ENCODE measurements at places on chromosomes 5 and 9. TPM values are rescaled to one million over a fixed set of nuclear protein-coding genes. Genes with fewer than 3 reads are reported as not detected.

DNA sequence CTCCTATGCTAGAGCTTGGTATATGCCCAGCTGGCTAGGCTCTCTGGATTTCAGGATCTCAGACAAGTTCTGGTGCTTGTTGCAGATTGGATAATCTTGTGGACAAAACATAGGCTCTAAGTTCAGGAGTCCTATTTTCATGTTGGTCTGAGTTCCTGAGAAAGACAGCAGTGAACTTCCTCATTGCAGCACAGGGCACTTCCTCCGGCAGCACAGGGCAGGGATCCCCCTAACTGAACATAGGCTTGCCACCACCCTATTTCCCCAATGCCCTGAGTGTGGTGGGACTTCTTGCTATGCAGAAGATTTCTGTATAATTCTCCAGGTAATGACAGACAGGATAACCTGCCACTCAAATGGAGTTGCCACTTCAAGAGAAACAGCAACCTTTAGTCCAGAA lies 220.1 kb downstream of the PIK3R1 start:
- DNase-seq = no peak

DNA sequence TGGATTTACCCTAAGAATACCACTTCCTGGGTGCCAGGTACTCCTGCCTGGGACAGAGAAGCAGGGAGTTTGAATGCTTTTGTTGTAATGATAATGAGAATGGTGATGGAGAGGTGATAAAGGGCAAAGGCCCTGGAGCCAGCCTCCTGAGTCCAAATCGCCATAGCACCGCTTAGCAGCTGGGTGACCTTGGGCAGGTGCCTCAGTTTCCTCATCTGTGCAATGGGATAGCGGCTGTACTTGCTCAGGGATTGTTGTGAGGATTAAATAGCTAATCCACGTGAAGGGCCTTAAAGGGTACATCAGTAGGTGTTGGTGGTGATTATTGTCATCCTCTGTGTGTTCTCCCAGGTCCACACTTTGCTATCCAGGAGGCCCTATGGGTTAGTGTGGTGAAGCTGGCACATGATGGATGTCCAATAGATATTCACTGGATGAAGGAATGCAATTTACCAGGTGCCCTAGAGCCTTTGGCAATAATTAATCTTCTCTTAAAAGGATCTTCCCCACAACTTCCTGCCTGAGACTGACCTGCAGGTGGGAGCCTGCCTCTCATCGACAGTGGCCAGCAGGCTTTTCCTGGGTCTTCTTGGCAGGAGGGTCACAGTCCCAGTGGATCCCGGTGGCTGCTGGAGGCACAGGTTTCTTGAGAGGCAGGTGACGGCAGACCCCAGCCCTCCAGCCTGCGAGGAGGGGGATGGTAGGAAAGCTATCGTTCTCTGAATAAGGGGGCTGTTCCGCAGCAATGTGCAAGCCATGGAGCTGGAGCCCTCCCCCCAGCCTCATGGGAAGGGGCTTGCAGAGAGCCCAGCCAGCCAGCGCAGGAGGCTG lies 160.2 kb downstream of the MACROH2A1 start:
- no peak for DNase-seq

DNA sequence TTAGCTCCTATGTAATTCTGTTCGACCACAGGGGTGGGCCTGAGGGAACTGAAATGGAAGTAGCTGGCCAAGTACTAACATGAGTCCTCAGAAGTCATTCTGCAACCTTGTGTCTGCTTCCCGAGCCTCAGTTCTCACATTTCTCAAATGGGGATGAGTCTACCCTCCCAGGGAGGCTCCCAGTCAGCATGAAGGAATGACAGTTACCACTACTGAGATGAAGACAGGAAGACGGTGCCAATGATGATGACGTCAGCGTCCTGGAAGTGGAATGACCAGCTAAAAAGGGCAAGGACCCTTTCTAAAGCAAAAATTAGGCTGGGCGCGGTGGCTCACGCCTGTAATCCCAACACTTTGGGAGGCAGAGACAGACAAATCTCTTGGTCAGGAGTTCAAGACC lies 6.8 kb downstream of the PIP5KL1 start:
- no peak for DNase-seq

DNA sequence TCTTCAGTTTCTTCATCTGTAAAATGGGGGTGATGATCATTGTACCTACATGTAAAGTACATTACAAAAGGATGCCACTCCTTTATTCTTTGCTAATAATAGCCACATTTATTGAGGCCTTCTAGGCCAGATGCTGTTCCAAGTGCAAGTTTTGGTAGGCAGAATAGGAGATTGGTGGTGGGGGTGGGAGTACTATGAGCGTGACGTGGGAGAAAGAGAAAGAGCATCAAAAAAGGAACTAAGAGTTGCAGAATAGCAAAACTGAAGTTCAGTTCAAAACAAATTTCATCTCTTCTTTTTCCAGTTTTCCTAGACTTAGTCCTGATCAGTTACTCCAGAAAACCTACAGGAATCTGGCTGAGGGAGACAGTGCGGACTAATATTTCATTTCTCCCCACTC lies 174.1 kb downstream of the SNX18 start:
- DNase-seq = no peak

DNA sequence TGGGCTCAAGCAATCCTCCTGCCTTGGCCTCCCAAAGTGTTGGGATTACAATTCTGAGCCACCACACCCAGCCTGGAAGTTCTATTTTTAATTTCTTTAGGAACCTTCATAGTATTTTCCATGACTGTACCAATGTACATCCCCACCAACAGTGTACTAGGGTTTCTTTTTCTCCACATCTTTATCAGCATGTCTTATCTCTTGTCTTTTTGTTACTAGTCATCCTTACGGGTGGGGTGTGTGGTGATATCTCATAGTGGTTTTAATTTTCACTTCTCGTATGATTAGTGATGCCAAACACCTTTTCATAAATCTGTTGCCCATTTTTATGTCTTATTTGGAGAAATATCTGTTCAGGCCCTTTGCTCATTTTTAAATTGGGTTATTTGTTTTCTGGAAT lies 123.0 kb upstream of the MEF2C start:
- no peak for DNase-seq

GRCh38 chr5:141692919-141693725 lies 11.1 kb upstream of the ARAP3 start:
- DNase-seq = no peak

The IFNA2 gene
- not detected for total RNA-seq

The RNF183 gene
- not detected for total RNA-seq

The GZMA gene
- total RNA-seq = 0.26 TPM

Measured in heart right ventricle (tissue), 16 donors.